Diencephalon (tissue), 1 donor: ENCODE measurements at places on chromosomes 6 and 20. TPM values are rescaled to one million over a fixed set of nuclear protein-coding genes. Genes with fewer than 3 reads are reported as not detected.

Gene DUSP15
- 12.5 TPM for total RNA-seq

Gene GPX5
- total RNA-seq, result not detected

Gene BAK1
- total RNA-seq, result 6.9 TPM

Gene KCNK16
- not detected for total RNA-seq

Gene RNF114
- total RNA-seq, result 36.7 TPM

Gene MBOAT1
- total RNA-seq, result 2.8 TPM
